Breast epithelium (tissue), 4 donors: ENCODE measurements at places on chromosomes 5 and 9. TPM values are rescaled to one million over a fixed set of nuclear protein-coding genes. Genes with fewer than 3 reads are reported as not detected.

- peaks cover 8% of the 10 kb centered on the region for H3K4me1 ChIP-seq
- peak within 1 kb of the TSS; percentile 88 for H3K4me3 ChIP-seq
- no peaks in the 10 kb centered on the region for H3K27me3 ChIP-seq
- H3K36me3 ChIP-seq, result peaks cover 8% of the 10 kb centered on the region
- no peak for DNase-seq
Observed at GRCh38 chr9:137077010-137077747, at the start of gene UAP1L1. TSS of gene UAP1L1 (plus strand) at chr9:137077517. CDS start at chr9:137077533, 16 bp downstream.

DNA sequence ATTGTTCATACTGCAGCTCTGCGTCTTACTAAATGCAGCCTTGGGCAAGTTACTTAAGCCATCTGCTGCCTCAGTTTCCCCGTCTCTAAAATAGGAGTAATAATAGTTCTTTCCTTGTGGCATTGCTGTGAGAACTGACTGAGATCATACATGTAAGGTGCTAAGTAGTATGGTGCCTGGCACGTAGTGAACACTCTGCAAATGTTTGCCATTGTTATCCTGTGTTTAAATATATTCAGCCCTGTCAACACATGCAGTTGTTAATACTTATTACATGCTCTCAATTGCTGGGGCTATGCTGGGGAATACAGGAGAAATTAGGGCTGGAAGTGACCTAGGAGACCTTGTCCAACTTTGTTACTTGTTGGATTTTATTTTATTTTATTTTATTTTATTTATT is 105.2 kb upstream of the RAI14 start:
- H3K27ac ChIP-seq, result no peak overlapping the region
- no peaks in the 10 kb centered on the region for H3K4me1 ChIP-seq
- H3K36me3 ChIP-seq, result no peaks in the 10 kb centered on the region
- no peak overlapping the region for H3K4me3 ChIP-seq

ACTL7A gene
- total RNA-seq, result not detected

EPB41L4A gene
- total RNA-seq, result 22.6 TPM

HTR4 gene
- not detected for total RNA-seq

DNA sequence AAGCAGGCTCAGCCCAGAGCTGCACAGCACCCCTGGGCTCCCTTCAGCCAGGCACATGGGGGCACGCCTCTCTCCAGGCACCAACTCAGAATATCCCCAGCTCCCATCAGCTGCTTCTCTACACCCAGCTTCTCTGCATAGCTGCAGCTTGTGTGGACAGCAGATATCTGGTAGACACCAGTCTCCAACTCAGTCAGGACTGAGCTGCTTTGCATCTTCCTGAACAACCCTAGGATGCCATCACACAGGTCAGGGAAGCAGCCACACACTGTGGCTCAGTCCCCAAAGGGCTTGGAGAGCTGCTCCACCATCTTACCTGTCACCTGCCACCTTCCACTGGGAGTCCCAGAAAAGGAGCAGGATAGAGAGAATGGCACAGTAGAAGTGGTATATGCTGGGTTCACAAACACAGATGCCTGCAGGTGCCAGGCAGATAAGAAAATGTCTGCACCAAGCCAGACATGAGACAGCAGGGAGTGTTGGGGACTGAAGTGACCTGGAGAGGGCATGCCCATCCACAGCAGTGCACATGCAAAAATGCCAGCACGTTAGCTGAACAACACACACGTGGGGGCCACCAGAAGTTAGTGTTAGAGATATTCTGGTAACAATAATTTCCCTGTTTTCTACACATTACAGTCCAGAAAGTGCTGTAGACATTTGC is 42.0 kb downstream of the THBS4 start:
- no peaks in the 10 kb centered on the region for H3K27me3 ChIP-seq
- no peaks in the 10 kb centered on the region for H3K36me3 ChIP-seq
- no peaks in the 10 kb centered on the region for H3K4me1 ChIP-seq
- H3K27ac ChIP-seq, result no peak overlapping the region

DNA sequence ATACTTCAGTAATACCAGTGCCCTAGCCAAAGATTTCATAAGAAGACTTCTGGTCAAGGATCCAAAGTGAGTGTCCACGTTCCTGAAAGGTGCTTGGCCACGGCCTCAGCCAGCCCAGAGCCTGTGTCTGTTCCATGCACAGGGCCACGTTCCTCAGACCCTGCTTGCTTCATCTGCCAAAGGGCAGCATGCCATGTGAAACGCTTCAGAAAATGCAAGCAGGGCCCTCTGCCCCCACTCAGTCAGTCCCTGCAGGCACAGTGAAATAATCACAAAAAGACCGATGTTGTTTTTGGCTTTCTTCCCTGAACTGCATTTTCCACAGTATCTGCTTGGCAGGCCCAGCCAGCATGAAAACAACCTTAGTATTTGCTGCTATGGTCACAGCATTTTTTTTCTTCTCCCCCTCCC is 85.5 kb upstream of the CTSL start:
- peaks cover 8% of the 10 kb centered on the region for H3K27me3 ChIP-seq
- H3K4me3 ChIP-seq, result no peak overlapping the region
- H3K36me3 ChIP-seq, result no peaks in the 10 kb centered on the region
- H3K4me1 ChIP-seq, result no peaks in the 10 kb centered on the region

CDHR2 gene
- total RNA-seq, result 2.3 TPM

DNA sequence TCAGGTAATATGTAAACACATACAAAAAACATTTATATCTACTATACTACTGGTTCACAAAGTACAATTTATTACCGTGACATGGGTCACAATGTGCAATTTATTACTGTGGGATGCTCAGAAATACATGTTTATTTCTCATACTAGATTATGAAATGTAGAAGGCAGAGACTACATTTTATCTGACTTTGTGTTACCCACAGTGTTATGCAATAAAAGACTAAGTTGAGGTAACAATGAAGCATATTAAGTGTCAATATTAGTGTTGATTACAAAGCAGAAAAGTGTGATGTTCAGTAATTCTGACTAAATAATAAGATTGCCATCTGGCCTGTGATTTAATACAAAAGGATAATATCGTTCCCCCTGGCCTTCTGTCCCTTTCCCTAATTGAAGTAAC is 42.4 kb downstream of the CPLANE1 start:
- H3K27ac ChIP-seq, result no peak overlapping the region
- no peaks in the 10 kb centered on the region for H3K36me3 ChIP-seq
- no peaks in the 10 kb centered on the region for H3K4me1 ChIP-seq
- no peak overlapping the region for H3K4me3 ChIP-seq
- no peak for DNase-seq

RASEF gene
- 50.1 TPM for total RNA-seq

GRCh38 chr9:22342491-22343217 is 104.0 kb upstream of the DMRTA1 start:
- no peaks in the 10 kb centered on the region for H3K4me1 ChIP-seq
- H3K27ac ChIP-seq, result no peak overlapping the region
- DNase-seq, result no peak

GRCh38 chr5:485113-485945 is 38.9 kb downstream of the SLC9A3 start:
- H3K36me3 ChIP-seq, result no peaks in the 10 kb centered on the region
- no peak for DNase-seq
- H3K4me3 ChIP-seq, result no peak overlapping the region
- H3K27ac ChIP-seq, result no peak overlapping the region

CSF1R gene
- 11.5 TPM for total RNA-seq

DNA sequence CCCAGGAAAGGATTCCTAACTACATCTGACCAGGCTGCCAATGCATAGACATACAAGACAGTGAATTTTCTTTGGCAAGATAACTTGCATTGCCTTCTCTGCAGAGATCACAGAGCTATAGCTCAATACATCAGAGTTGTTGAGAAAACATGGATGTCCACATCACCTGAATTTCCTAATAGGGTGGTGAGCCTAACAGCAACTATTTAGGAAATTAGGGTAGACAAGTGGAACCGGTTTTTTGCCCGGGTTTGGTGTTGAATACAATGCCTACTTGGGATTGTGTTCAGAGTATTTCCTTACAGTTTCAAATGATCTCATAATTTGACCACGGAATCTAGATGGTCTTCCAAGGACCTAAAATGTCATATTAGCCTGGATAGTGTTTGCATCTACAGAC is 262.7 kb downstream of the KIF4B start:
- H3K4me1 ChIP-seq, result no peaks in the 10 kb centered on the region
- H3K27me3 ChIP-seq, result no peaks in the 10 kb centered on the region
- no peak for DNase-seq
- H3K36me3 ChIP-seq, result no peaks in the 10 kb centered on the region
- no peak overlapping the region for H3K4me3 ChIP-seq
- H3K27ac ChIP-seq, result no peak overlapping the region

DNA sequence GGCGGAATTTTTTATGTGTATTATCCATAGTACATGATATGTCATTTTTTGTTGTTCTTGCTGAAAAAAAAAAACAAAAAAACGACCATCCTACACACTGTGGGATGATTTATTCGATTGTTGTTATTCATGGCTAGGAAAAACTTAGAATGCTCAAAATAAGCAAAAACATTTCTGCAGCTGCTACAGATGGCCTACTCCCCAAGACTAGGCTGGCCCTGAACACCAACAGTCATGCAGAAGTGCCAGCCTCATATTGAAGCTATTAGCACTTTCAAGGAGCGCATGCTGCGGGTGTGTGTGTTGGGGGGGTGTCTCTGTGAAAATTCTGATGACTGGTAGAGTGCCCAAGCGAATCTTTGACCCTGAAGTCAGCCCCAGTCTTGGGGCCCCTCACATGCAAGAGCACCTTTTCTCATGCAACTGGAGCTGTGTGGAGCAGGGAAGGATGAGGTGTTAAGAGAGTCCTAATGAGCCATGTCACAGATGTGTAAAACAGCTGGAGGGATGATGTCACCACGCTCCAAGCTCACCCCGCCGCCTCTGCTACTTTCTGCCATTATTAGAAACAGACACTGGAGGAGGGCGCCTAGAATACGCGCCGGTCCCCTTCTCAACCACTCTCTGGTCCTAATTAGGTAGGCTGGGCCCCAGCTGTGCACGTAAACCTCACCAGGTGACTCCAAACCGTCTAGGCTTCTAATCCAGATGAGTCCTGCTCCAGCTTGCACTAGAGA is 61.0 kb upstream of the SMIM23 start:
- H3K4me3 ChIP-seq, result no peak overlapping the region
- H3K27me3 ChIP-seq, result no peaks in the 10 kb centered on the region
- H3K4me1 ChIP-seq, result no peaks in the 10 kb centered on the region
- no peak overlapping the region for H3K27ac ChIP-seq

- no peak for DNase-seq
- H3K36me3 ChIP-seq, result no peaks in the 10 kb centered on the region
- no peaks in the 10 kb centered on the region for H3K27me3 ChIP-seq
- H3K27ac ChIP-seq, result no peak overlapping the region
- H3K4me1 ChIP-seq, result no peaks in the 10 kb centered on the region
- no peak overlapping the region for H3K4me3 ChIP-seq
Observed at GRCh38 chr5:116970318-116970717, 395.7 kb upstream of the SEMA6A start.

PDE4D gene
- total RNA-seq, result 28.2 TPM

DNA sequence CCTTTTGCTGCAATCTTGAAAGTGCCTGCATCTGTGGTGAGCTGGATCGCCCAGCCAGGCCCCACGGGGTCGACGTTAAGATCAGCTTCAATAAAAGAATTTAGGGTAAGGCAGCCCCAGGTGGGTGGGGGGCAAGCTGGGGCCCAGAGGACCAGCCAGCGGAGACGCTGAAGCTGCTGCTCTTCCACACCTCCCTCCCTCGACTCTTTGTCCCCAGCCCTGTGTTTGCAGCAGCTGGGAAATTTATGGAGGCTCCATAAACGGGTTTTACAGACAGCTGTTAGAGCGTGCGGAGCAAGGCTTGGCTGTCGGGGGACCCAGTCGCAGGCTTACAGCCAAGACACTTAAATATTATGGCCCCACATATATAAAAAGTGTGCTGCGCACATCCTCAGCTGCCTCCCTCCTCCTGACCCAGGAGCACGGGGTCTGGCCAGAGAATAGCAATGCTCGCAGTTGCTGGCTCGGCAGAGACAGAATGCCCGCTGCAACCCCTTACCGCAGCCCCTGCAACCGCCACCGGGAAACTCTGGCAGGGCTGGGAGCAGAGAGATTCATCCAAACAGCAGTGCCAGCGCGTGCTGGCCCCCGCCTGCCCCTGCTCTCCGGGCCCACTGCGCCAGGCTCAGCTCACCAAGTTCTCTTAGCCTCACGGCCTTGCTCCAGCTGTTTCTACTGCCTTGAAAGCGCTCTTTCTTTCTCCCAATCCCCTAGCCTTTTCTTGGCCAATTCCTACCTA is 28.4 kb upstream of the MVB12B start:
- H3K4me1 ChIP-seq, result no peaks in the 10 kb centered on the region
- H3K27me3 ChIP-seq, result no peaks in the 10 kb centered on the region
- no peak for DNase-seq
- H3K27ac ChIP-seq, result no peak overlapping the region

DNA sequence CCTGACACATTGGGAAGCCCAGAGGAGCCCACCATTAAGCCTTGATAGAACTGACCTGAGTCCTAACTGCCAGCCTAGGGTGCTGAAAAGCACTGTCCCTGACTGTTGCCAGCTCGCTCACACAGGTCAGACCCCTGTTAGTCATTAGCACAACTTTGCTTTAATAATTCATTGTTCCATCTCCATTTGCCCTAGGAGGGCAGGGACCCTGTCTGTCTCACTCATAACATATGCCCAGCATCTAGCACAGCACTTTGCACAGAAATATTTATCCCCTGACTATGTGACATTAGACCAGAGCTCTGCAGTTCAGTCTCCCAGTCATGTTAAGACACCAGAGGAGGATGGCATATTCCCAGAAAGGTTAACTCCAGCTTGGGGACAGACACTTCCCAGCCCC is 61.8 kb upstream of the STXBP1 start:
- no peaks in the 10 kb centered on the region for H3K36me3 ChIP-seq
- H3K27me3 ChIP-seq, result no peaks in the 10 kb centered on the region
- no peak overlapping the region for H3K4me3 ChIP-seq

- no peak for DNase-seq
- no peaks in the 10 kb centered on the region for H3K27me3 ChIP-seq
- H3K4me3 ChIP-seq, result no peak overlapping the region
- no peak overlapping the region for H3K27ac ChIP-seq
- H3K36me3 ChIP-seq, result no peaks in the 10 kb centered on the region
Observed at GRCh38 chr9:9791611-9792010, 821.2 kb downstream of the PTPRD start.

ADGRD2 gene
- 2.6 TPM for total RNA-seq

GRCh38 chr5:58828258-58828657 is 245.4 kb downstream of the RAB3C start:
- H3K27me3 ChIP-seq, result no peaks in the 10 kb centered on the region
- H3K27ac ChIP-seq, result no peak overlapping the region
- H3K4me3 ChIP-seq, result no peak overlapping the region
- H3K4me1 ChIP-seq, result no peaks in the 10 kb centered on the region
- no peaks in the 10 kb centered on the region for H3K36me3 ChIP-seq

DNA sequence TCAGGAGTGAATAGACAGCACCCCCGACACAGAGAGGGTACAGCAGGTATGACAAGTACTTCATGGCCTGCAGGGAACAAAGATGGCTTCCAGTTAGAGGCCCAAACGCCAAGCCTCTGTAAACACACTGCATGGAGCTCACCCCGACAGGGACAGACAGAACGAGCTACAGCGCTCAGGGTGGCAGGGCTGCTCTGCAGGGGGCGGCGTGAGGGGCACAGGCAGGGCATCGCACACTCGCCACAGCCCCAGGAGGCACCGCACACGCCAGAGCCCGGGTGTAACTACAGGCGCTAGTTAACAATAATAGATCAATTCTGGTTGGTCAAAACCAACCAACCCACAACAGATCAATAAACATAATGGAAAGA is 21.1 kb downstream of the CLPTM1L start:
- DNase-seq, result no peak
- no peak overlapping the region for H3K27ac ChIP-seq
- no peak overlapping the region for H3K4me3 ChIP-seq
- peaks cover under 1% of the 10 kb centered on the region for H3K4me1 ChIP-seq
- H3K27me3 ChIP-seq, result no peaks in the 10 kb centered on the region

LEAP2 gene
- total RNA-seq, result 0.80 TPM

- no peaks in the 10 kb centered on the region for H3K36me3 ChIP-seq
- H3K4me3 ChIP-seq, result peak within 1 kb of the TSS; percentile 73
- H3K27ac ChIP-seq, result peak within 1 kb of the TSS; percentile 66
- peaks cover 22% of the 10 kb centered on the region for H3K27me3 ChIP-seq
Observed at GRCh38 chr5:55232985-55233928, at the start of gene CCNO. TSS of gene CCNO (minus strand) at chr5:55233608. CDS start at chr5:55233523, 85 bp downstream.

VCAN gene
- total RNA-seq, result 245 TPM
